ENCODE measurements at places on chromosomes 13 and 19. TPM values are rescaled to one million over a fixed set of nuclear protein-coding genes. Genes with fewer than 3 reads are reported as not detected.

DCT gene
- not detected for total RNA-seq

DNA sequence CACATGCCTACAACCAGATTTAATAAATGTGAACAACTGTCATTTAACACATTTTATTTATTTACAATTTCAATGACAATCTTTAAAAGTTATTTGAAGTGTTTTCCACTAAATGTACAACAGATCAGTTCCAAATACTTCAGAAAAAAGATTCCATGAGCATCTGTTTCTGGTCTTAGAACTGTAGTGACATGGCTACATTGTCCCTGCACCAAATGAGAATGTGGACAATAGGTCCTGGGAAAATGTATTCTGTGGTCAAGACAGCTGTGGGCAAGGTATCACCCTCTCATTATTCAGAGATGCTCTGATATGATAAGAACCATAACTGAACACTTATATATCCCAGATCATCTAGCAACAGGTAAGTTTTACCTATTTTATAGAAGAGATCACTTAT lies 43.7 kb downstream of the ELF1 start:
- DNase-seq, result no peak

CD33 gene
- total RNA-seq, result not detected

DNA sequence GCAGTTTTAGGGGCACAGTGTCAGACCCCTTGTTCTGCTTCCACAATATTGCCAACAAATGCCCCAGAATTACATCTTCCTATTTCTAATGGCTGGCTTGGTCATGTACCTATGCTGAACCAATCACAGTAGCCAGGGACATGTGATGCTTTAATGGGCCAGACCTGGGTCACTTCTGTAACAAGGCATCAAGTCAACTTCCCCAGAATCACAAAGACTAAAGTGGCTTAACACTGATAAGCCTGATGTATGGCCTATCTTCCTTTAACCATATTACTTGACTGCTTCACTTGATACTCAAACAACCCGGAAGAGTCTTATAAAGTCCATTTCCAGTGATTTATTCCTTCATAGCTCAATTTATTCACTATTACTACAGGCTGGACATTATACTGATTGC lies 19.6 kb downstream of the LNX2 start:
- no peak for DNase-seq

DNA sequence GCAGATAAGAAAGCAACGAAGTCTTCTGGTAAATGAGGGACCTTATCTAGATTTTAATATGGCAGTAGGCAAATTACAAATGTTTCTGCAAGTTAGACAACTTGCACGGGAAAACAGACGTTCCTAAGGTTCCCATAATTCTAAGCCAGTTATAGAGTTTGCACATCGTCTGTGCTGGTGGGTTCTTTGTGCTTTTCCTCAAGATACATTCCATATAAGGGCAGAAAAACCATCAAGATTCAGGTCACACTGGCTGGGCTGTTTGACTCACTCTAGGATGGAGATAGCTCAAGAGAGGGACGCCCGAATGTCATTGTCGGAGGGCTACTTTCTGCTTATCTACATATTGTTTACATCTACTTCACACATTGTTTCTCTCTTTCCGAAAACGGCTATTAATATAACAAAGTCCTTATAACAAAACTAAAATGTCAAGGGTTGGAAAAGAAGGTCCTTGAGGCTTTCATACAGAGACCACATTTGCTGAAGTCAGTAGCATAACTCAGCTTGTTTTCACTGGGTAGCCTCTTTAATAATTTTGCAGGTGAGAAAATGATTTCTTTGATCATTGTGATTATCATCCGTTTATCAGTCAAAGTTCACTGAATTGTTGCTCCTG lies 44.4 kb downstream of the SOX1 start:
- DNase-seq, result no peak

DNA sequence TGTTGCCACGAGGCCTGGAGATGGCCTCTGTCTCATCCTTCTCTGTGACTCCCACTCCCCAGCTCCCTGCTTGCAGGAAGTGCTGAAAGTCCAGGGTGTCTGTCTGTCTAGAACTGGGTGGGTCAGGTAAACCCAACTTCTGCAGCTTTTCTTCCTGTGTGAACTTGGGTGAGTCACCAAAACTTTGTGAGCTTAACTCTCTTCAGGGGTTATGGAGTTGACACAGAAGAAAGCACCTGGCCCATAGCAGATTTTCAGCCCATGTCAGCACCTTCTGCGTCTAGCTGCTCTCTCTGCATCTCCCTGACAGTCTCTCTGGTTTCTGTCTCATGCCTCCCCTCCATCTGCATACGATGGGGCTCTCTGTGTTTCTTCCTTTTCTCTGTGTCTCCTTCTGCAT lies 4.2 kb upstream of the CACNG7 start:
- no peak for DNase-seq
